Spleen (tissue), 13 donors: ENCODE measurements at places on chromosomes 7 and 10. TPM values are rescaled to one million over a fixed set of nuclear protein-coding genes. Genes with fewer than 3 reads are reported as not detected.

The FAM25C gene
- not detected for total RNA-seq

The CD36 gene
- total RNA-seq, result 743 TPM

The CRYGN gene
- total RNA-seq, result not detected

The PDIA4 gene
- 105 TPM for total RNA-seq

The GIMAP4 gene
- total RNA-seq, result 214 TPM

The FZD1 gene
- 7.3 TPM for total RNA-seq

- no peaks in the 10 kb centered on the region for H3K27me3 ChIP-seq
- H3K36me3 ChIP-seq, result no peaks in the 10 kb centered on the region
- no peak for DNase-seq
- no peak overlapping the region for H3K4me3 ChIP-seq
Observed at GRCh38 chr7:8567626-8568025, 134.2 kb downstream of the NXPH1 start.

GRCh38 chr10:61330669-61331068 lies 122.5 kb downstream of the TMEM26 start:
- H3K27ac ChIP-seq, result no peak overlapping the region
- no peak for DNase-seq
- H3K4me1 ChIP-seq, result no peaks in the 10 kb centered on the region
- H3K27me3 ChIP-seq, result no peaks in the 10 kb centered on the region
- no peaks in the 10 kb centered on the region for H3K36me3 ChIP-seq

DNA sequence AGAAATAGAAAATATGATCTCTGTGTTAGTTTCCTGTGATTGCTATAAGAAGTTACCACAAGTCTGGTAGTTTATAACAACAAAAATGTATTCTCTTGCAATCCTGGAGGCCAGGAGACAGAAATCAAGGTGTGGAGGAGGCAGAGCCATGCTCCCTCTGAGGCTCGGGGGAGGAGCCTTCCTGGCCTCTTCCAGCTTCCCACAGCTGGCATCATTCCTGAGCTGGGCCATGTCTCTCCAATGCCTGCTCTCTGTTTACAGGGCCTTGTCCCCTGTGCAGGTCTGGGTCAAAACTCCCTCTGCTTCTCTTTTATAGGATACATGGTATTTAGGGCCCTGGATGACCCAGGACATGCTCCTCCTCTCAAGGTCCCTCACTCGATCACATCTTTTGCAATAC lies 81.3 kb upstream of the RET start:
- H3K4me3 ChIP-seq, result no peak overlapping the region
- H3K27me3 ChIP-seq, result no peaks in the 10 kb centered on the region
- H3K27ac ChIP-seq, result no peak overlapping the region
- no peaks in the 10 kb centered on the region for H3K36me3 ChIP-seq

- H3K27me3 ChIP-seq, result no peaks in the 10 kb centered on the region
- DNase-seq, result no peak
- H3K4me3 ChIP-seq, result no peak overlapping the region
- H3K4me1 ChIP-seq, result no peaks in the 10 kb centered on the region
Observed at GRCh38 chr7:158108646-158109293, 478.9 kb downstream of the PTPRN2 start.

GRCh38 chr10:67302701-67303100 lies 376.9 kb downstream of the LRRTM3 start:
- no peak for DNase-seq
- no peaks in the 10 kb centered on the region for H3K36me3 ChIP-seq
- no peak overlapping the region for H3K4me3 ChIP-seq
- no peak overlapping the region for H3K27ac ChIP-seq
- no peaks in the 10 kb centered on the region for H3K27me3 ChIP-seq
- no peaks in the 10 kb centered on the region for H3K4me1 ChIP-seq

DNA sequence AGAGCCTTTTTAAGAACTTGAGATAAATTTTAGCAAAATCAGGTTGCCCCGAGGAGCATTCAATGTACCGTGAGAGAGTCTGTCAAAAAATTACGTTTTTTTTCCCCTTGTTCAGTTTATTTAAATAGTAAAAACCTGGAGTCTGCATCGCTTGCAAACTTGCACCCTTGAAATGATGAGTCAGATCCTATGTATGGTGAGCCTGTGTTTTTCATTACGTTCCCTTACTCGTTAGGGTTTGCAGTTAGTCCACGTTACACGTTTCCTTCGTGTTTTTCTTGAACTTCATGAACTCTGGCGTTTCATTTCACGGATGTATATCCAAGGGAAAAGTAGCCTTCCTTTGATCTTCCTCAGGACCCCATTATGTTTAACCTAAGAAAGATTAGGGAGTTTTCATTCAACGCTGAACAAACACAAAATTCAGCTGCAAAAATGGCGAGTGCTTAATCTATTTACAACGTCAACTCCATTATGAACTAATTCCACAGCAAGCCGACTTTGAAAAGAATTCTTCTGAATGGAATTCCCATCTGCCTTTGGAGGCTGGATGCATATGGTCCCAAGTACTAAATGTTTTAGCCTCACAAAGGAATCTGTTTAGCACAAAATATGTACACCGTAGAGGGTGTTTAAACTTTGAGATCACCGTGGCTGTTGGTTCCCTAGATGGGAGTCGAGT lies 182.4 kb downstream of the MYOF start:
- no peak for DNase-seq
- H3K27me3 ChIP-seq, result no peaks in the 10 kb centered on the region
- no peak overlapping the region for H3K4me3 ChIP-seq
- H3K4me1 ChIP-seq, result no peaks in the 10 kb centered on the region
- H3K36me3 ChIP-seq, result no peaks in the 10 kb centered on the region

DNA sequence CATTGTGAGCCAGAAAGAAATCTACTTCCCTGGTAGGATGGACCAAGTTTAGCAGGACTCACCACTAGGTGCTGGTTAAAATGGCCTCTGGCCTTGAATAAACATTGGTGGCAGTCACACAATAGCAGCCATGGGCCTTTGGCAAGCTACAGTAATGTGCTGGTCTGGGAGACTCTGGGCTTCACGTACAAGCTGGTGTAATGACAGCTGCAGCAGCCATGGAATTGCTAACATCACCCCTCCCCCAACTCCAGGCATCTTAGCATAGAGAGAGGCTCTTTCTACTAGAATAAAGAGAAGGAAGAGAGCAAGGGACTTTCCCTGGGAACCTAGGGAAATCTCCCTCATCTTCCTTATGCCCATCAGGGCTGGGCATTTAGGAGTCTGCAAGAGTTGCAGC lies 205.1 kb upstream of the SEMA3A start:
- no peak overlapping the region for H3K4me3 ChIP-seq
- H3K36me3 ChIP-seq, result no peaks in the 10 kb centered on the region
- H3K27me3 ChIP-seq, result no peaks in the 10 kb centered on the region
- no peak for DNase-seq

- H3K4me1 ChIP-seq, result no peaks in the 10 kb centered on the region
- no peak for DNase-seq
- no peaks in the 10 kb centered on the region for H3K36me3 ChIP-seq
- no peak overlapping the region for H3K4me3 ChIP-seq
Observed at GRCh38 chr10:48931188-48931587, 8.5 kb downstream of the LRRC18 start.

DNA sequence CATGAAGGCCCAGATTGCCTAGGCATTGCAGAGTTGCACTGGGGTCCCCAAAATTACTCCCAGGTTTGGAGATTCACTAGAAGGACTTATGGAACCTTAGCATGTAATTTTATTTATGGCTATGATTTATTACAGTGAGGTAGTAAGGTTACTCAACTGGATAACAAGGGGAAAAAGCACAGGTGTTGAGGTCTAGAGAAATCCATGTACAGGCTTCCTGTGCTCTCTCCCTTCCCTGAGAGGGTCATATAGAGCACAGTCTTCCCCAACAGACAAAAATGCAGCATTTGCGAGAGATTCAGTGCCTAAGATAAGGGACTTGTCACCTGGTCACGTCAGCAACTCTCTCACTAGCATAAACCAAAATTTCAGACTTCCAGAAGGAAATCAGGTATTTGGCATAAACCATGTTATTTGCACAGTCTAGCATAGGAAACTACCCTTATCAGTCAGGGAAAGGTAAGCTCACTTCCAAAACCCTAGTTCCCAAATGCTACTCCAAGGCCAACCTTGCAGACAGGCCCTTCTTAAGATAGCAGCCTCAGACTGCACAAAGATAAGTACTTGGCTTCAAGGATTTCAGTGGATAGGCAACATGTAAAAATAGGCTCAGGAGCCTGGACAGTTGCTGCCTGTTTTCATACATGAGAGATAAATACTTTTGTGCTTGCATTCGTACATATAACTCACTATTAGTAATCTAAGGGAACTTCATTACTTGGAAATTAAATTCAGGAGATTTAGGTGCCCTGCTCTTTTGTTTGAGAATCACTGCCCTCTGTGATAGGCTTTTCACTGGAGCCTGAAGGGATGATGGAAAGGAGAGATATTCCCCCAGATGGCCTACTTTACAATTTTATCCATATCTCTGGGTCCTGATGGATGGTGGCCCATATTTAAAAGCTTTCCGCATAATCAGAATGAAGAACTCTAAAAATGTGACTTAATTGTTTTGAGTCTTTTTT lies 378.4 kb upstream of the LRGUK start:
- H3K36me3 ChIP-seq, result no peaks in the 10 kb centered on the region
- no peaks in the 10 kb centered on the region for H3K27me3 ChIP-seq
- H3K27ac ChIP-seq, result no peak overlapping the region
- H3K4me3 ChIP-seq, result no peak overlapping the region
- DNase-seq, result no peak
- H3K4me1 ChIP-seq, result no peaks in the 10 kb centered on the region

DNA sequence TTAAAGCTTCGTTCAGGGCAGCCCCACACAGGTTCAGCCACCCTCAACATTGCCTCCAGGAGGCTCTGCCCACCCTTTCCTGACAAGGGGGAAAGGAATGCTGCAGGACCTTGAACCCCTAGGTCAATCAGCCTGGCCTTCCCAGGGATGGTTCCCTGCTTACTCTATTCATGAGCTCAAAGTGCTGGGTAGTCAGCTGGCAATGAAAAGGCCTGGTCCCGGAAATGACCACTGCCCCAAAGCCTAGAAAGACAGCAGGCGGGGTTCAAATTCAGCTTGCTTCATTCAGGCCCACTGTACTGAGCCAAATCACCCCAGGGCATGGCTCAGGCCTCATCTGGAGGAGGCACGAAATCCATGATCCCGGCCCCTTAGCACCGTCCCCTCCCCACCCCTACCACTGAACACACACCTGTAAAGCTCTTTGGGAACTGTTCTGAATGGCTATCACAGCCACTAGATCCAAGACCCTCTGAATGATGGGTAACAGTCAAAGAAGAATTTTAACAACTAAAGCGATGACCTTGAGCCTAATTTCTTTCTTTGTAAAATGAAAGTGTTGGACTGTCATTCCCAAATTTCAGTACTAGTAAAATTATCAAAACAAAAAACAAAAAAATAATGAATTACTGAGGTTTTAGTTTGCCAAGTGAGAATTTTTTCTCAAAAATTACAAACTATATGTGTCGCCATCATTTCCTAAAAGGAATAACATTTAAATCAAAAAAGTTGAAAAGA lies 1.0 kb downstream of the URGCP start:
- no peaks in the 10 kb centered on the region for H3K27me3 ChIP-seq
- no peaks in the 10 kb centered on the region for H3K36me3 ChIP-seq
- DNase-seq, result no peak
- peaks cover 32% of the 10 kb centered on the region for H3K4me1 ChIP-seq

DNA sequence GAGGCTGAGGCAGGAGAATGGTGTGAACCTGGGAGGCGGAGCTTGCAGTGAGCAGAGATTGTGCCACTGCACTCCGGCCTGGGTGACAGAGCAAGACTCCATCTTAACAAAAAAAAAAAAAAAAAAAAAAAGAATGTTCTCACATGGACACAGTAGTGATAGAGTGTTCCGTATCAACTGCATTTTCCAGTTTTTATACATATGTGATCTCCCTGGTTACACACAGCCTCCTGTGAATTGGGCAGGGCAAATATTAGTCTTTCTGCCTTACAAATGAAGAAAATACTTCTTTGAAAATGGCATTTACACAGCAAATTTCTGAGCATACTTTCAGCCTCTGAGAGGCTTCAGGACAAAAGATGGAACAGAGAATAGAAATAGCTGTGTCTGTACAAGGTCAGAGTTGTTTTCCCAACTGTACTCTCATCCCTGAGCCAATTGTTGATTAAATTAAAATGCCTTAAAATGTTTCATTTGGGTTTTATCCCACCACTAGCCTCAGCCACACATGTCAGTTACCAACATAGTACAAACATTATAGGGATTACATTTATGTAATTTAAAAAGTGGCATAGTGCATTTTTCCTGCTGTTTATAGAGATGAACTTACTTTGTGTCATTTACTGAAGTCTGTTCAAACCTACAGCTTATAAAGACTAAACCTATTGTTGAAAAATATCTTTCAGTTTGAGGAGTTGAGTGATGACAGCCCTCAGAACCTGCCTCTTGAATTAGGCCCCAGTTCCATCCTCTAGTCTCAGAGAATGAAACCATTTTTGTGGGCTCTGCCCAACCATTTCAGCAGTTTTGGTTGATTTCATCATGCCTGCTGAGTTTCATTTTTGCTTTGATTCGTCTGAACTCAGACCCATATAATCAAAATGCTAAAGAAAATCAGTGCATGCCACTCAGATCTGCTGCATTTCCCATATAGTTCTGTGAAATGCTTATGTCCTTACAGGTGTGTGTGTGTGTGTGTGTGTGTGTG lies 609.4 kb upstream of the C7orf33 start:
- H3K36me3 ChIP-seq, result no peaks in the 10 kb centered on the region
- H3K27ac ChIP-seq, result no peak overlapping the region
- DNase-seq, result no peak
- no peaks in the 10 kb centered on the region for H3K4me1 ChIP-seq
- no peaks in the 10 kb centered on the region for H3K27me3 ChIP-seq

DNA sequence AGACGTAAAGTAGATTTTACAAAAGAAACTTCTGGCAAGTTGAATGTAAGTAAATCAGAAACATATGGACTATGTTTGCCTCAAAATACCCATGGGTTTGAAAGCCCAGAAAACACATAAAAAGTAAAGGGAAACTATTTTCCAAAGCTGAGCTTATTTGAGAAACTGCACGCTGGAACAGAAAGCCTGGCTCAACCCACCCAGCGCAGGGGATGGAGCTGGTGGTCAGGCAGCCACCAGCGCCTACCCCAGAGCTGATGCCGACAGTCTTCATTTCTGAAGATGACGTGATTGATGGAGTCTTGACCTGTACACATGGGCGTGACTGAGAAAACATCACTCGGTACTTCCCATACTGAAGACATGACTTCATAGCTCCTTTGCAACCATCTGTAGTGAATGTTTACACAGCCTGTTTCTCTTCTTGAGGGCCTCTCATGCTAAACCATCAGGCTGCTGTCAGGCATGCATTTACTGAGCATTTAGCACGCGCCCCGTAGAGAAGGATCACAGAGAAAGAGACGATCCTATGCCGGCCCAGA lies 232.6 kb upstream of the AUTS2 start:
- no peaks in the 10 kb centered on the region for H3K27me3 ChIP-seq
- H3K36me3 ChIP-seq, result no peaks in the 10 kb centered on the region
- no peak overlapping the region for H3K27ac ChIP-seq
- no peaks in the 10 kb centered on the region for H3K4me1 ChIP-seq
- no peak for DNase-seq

- no peak for DNase-seq
- no peaks in the 10 kb centered on the region for H3K4me1 ChIP-seq
- H3K4me3 ChIP-seq, result no peak overlapping the region
- H3K27me3 ChIP-seq, result no peaks in the 10 kb centered on the region
- no peaks in the 10 kb centered on the region for H3K36me3 ChIP-seq
Observed at GRCh38 chr10:90213346-90213745, 512.0 kb downstream of the KIF20B start.
